Stimulated activated CD8-positive, alpha-beta memory T cell treated with anti-CD3 and anti-CD28 coated beads, Interleukin-15, amount 100 ng/mL, for 48 hours (primary cell): ENCODE measurements at places on chromosomes 12 and 14.

DNA sequence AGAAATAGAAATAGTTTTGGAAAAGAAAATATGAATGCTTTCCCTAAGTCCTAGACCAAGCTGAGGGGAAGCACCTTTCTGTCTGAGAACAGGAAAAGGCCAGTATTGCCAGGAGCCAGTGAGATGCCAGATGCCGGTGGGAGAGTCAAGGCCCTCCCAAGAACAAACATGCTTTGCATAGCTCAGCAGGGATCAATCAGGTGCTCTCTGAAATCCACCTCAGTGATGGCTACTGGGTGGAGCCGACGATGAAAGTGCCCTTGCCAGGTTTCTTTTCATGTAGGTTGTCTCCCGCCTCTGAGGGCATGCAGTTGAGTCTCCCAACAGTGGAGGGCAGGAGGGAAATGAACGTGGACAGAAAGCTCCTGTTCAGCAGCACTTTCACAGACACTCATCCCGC, 28.3 kb downstream of the DEGS2 start:
- no peak for DNase-seq

DNA sequence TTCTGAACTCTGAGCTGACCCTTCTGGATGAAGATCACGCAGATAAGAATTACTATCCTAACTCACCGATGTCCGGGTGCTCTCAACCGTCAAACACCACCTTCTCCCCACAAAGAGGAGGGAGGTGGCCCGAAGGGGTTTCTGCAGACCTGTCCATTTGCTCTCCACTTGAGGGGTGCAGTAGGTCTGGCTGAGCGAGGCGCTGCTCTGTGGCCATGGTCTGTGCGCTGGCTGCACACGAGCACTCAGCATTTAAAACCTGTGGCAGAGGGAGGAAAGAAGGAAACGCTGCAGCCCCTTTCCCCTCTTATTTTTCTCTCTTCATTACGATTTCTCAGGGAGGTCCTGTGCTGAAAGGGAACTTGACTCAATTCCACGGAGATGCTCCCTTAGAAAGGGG, 1.5 kb upstream of the HOXC13 start:
- no peak for DNase-seq

DNA sequence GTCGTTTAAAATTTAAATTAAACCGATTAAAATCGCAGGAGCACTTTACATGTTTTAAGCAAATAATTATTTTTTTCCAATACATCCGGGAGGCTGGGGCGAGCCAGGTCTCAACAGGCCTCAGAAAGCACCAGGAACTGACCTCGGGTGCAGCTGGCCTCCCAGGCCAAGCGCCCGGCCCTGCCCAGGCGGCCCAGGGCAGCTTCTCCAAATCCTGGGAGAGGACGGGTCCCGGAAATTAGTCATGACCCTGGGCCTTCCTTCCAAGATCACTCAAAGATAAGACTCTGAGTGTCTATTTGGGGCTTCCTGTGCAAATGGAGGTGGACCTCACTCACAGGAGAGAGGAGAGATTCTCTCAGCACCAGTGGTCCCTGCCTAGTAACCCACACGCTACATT, 177.1 kb downstream of the BCL11B start:
- no peak for DNase-seq

GRCh38 chr14:72909163-72909562, 15.3 kb upstream of the DPF3 start:
- no peak for DNase-seq

- no peak for DNase-seq
Observed at GRCh38 chr12:121223292-121224285, 13.7 kb downstream of the P2RX4 start.

DNA sequence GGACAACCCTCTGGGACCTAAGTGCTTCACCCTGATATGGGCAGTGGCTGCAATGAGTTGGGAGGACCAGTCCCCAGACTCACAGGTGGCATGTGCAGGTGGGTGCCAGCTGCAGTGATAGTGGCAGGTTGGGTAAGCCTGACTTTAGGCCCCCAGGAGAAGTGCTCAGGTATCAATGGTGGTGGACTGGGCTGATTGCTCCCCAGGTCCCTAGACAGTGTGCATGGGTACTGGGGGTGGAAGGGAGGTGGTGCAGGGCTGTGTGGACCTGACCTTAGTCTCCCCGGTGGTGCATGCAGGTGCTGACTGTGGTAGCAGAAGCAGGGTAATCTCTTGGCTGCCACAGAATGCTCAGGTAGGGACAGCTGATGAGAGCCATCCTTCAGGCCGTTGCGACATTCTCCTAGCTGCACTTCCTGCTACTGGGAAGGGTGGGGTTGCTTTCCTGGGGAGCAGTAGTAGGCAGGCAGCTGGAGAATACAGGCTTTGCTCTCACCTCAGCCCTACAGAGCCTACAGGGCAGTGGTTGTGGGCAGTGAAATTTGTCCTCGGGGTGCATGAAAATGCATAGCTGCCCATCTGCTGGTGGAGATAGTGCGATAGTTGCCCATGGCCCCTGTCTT, 33.3 kb upstream of the CCND2 start:
- DNase-seq: no peak

GRCh38 chr12:85489194-85489593, 209.2 kb downstream of the ALX1 start:
- DNase-seq: no peak

DNA sequence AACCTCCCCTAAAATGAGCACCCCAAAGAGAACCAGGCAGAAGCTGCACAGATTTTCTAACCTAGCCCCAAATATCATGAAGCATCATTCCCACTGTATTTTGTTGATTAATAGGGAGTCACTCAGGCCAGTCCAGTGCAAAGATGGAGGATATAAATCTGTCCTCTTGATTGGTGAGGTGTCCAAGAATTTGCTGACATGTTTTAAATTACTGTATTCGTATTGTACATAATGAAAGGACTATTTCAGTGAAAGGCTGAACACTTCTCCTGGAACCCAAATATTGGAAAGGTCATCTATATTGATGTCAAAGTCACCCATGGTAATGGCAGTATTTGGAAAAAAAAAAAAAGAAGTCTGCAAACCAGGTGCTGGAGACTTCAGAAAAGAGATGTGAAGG, 477.5 kb downstream of the RMST start:
- no peak for DNase-seq

GRCh38 chr12:93773122-93773871, 96.1 kb downstream of the CRADD start:
- peak; percentile 40 for DNase-seq
